ENCODE measurements at places on chromosomes 12 and 14. TPM values are rescaled to one million over a fixed set of nuclear protein-coding genes. Genes with fewer than 3 reads are reported as not detected.

DNA sequence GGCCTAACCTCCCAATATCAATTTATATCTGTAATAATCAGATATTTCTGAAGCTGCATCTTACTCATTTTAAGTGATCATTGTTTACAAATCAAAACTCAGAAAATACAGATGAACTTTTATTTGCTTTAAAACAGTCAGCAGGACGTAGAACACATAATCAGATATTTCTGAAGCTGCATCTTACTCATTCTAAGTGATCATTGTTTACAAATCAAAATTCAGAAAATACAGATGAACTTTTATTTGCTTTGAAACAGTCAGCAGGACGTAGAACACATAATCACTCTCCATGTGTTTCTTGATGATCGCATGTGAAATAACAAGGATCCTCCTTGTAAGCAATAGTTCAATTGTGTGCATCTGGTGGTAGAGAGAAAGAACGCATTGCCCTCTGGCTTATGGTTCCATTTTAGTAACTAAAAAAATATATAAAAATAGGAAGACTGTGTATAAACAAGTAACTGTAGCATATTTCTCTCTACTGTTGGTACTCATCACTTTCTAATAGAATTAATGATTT is 15.0 kb upstream of the TMTC2 start:
- no peak for DNase-seq
- no peak overlapping the region for H3K4me3 ChIP-seq
- no peaks in the 10 kb centered on the region for H3K4me1 ChIP-seq
- H3K36me3 ChIP-seq, result no peaks in the 10 kb centered on the region
- no peak overlapping the region for H3K27ac ChIP-seq

- H3K4me3 ChIP-seq, result no peak overlapping the region
- H3K27ac ChIP-seq, result no peak overlapping the region
- no peaks in the 10 kb centered on the region for H3K4me1 ChIP-seq
- no peak for DNase-seq
- H3K27me3 ChIP-seq, result peaks cover 29% of the 10 kb centered on the region
Measured at GRCh38 chr14:101155575-101155974, 252.1 kb upstream of the RTL1 start.

GRCh38 chr12:104935886-104936285 is 22.2 kb downstream of the SLC41A2 start:
- H3K36me3 ChIP-seq, result no peaks in the 10 kb centered on the region
- peaks cover 10% of the 10 kb centered on the region for H3K27me3 ChIP-seq
- peaks cover 7% of the 10 kb centered on the region for H3K4me1 ChIP-seq
- H3K4me3 ChIP-seq, result no peak overlapping the region
- H3K27ac ChIP-seq, result no peak overlapping the region

DNA sequence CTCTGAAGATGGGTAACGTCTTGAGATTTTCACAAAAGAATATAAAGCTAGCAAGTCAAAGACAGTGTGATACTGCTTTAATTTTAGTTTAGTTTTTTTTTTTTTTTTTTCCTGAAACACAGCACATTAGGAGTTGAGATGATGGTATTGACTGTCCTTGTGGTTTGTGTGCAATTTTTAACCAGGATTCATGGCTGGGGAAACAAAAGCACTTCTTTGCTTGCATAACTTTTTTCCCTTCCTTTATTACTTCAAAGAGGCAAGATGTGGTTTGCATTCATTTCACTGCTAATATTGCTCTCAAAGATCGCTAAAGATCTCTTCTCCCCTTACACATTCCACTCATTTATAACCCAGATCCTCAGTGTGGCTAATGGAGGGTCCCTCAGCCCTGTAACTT is 157.1 kb upstream of the PZP start:
- H3K27ac ChIP-seq, result peak overlapping the region; percentile 44
- H3K4me3 ChIP-seq, result peak overlapping the region; percentile 85
- H3K27me3 ChIP-seq, result peaks cover 48% of the 10 kb centered on the region

- H3K4me3 ChIP-seq, result no peak overlapping the region
- no peaks in the 10 kb centered on the region for H3K27me3 ChIP-seq
- H3K36me3 ChIP-seq, result no peaks in the 10 kb centered on the region
- DNase-seq, result no peak
- no peaks in the 10 kb centered on the region for H3K4me1 ChIP-seq
Measured at GRCh38 chr14:88864198-88864597, 39.7 kb downstream of the TTC8 start.

DNA sequence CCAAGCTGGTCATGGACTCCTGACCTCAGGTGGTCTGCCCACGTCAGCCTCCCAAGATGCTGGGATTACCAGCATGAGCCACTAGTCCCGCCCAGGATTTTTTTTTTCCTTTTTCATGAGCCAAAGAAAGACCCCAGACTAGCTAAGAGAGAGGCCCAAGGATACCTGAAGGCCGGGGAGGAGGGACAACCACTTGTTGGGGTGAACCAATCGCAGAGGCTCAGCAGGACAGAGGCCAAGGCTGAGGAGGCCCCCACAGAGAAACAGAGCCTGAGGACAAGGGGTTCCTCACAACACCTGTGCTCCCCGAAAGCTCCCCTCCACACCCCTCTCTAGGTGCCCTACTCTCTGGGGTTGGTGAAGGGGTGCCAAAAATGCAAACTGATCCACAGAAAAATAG is 1.0 kb upstream of the SERPINA3 start:
- H3K27me3 ChIP-seq, result no peaks in the 10 kb centered on the region
- H3K4me3 ChIP-seq, result no peak overlapping the region
- no peak for DNase-seq

DNA sequence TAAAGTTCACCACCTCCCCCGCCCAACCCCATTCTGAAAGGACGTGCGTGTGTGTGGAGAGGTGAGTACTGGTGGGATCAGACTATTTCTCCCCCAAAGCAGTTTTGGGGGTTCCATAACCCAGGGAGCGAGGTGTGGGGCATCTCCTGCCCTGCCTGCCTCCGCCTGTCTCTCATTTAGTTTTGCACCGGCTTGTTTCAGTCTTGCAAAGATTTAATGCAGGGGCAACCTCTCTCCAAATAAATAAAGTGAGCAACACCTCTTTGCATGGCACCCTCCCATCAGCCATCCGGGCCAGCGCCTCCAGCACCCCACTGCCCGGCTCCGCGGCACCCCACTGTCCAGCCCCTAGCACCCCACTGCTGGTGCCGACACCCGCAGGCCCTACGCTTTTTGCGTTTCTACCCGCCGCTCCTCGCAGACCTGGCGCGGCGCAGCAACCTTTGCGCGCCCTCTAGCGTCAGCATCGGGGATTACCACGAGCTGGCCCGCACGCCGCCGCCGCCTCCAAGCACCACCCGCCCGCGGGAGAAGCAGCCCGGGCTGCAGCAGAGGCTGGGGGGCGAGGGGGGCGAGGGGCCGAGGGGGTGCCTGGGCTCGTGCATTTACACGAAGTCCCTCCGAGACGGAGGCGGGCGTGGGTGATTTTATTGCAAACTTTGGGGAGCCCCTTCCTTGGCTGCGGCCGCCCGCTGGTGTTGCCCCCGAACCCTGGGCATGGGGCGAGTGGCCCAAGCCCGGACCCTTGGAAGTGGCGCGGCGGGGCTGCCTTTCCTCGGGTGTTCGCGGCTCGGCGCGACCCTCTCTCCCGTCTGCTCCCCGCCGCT is 55.8 kb upstream of the VRK1 start:
- no peak overlapping the region for H3K27ac ChIP-seq
- peak overlapping the region; percentile 88 for H3K4me3 ChIP-seq
- DNase-seq, result peak; percentile 84
- H3K27me3 ChIP-seq, result peaks cover 87% of the 10 kb centered on the region
- H3K4me1 ChIP-seq, result peaks cover 17% of the 10 kb centered on the region

DNA sequence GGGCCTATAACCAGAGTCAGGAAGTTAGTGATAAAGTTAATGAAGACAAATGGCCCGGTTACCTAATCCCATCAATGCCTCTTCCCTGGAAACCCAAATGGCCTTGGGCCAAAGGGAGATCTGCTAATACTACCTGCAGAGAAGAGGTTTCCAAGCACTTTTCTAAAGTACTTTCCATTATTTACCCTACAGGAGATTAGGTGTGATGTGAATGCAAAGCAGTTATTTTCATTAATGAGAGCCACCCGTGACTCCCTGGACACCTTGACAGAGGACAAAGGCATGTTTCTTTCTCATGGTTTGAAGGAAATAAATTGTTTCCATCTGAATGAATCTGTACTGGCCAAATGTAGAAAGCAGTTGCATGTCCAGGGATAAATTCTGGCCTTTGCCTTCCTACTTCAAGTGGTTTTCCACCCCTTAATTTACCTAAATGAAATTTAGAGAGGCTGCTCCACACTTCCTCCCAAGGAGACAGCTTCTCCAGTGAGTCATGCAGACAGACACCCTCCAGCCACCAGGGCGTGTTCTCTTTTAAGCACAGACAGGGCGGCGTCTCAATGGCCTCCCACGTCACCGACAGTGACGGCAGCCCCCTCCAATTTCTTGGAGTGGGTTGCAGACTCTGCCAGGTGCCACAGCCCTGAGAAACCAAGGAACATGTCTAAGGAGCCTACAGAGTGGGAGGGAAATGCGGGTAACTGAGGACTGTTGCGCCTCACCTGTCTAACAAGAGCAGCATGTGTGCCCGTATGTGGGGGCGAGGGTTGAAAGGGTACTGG is 43.9 kb upstream of the GNPNAT1 start:
- H3K36me3 ChIP-seq, result no peaks in the 10 kb centered on the region
- H3K27ac ChIP-seq, result no peak overlapping the region
- no peaks in the 10 kb centered on the region for H3K4me1 ChIP-seq
- H3K4me3 ChIP-seq, result no peak overlapping the region
- no peak for DNase-seq

DNA sequence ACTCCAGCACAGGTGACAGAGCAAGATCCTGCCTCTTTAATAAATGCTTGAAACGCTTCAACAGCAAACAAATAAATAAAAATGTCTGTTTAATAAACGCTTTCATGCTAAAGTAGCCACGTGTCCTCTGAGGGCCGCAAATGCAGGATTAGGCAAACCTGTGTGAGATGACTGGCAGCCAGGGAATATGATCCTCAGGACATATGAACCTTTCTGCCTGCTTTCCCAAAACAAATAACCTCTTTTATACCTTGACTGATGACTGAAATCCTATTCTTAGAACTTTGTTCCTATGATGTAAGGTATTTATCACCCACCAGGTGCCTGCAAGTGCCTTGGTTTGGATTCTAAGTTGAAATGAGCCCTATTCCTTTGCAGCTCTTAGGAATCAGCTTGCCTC is 14.5 kb upstream of the FLVCR2 start:
- no peaks in the 10 kb centered on the region for H3K27me3 ChIP-seq
- H3K27ac ChIP-seq, result no peak overlapping the region
- DNase-seq, result no peak
- peaks cover 99% of the 10 kb centered on the region for H3K4me1 ChIP-seq
- H3K4me3 ChIP-seq, result no peak overlapping the region
- H3K36me3 ChIP-seq, result peaks cover 20% of the 10 kb centered on the region

GRCh38 chr12:49671031-49671765 is 36.0 kb downstream of the FMNL3 start:
- no peaks in the 10 kb centered on the region for H3K27me3 ChIP-seq
- H3K4me3 ChIP-seq, result peak overlapping the region; percentile 67
- peaks cover 100% of the 10 kb centered on the region for H3K4me1 ChIP-seq
- peak; percentile 65 for DNase-seq

DNA sequence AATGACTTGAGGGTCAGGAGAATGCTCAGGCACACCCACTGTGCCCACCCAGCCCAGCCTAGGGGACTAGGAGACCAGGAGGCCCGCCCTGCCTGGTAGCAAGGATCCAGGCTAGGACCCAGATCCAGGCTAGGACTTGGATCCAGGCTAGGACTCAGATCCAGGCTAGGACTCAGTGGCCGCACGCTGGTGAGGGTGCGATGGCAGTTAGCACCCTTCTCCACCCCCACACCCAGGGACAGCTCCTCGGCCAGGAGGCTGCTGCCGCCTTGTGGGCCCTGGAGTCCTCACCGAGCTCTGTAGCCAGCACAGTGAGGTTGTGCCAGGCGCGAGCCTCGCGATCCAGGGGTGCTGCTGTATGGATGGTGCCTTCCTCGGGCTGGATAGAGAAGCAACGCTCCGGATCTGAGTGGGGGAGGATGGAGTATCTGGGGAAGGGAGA is 5.1 kb downstream of the CDH24 start:
- H3K4me3 ChIP-seq, result no peak overlapping the region
- peaks cover 1% of the 10 kb centered on the region for H3K36me3 ChIP-seq
- H3K27me3 ChIP-seq, result peaks cover 12% of the 10 kb centered on the region
- H3K4me1 ChIP-seq, result peaks cover 15% of the 10 kb centered on the region

DNA sequence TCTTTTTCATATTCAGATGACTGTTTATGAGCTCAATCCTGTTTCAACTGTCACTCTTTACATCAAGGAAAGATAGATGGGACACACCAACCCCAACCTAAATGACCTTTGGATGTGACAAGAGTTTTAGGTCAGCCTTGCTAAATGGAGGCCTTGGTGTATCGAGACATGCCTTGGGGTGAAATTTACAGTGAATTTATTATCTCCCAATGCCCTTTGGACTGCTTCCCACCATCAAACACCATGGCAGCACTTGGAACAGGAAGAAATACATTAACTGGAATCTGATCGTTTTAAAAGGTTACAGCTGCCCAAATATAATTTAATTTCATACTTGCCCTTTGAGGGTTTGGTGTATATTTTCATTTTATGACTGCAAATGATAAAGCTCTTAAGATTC is 327.6 kb downstream of the SOX5 start:
- no peak overlapping the region for H3K4me3 ChIP-seq
- no peaks in the 10 kb centered on the region for H3K4me1 ChIP-seq
- no peaks in the 10 kb centered on the region for H3K36me3 ChIP-seq
- no peak for DNase-seq
- no peaks in the 10 kb centered on the region for H3K27me3 ChIP-seq

DNA sequence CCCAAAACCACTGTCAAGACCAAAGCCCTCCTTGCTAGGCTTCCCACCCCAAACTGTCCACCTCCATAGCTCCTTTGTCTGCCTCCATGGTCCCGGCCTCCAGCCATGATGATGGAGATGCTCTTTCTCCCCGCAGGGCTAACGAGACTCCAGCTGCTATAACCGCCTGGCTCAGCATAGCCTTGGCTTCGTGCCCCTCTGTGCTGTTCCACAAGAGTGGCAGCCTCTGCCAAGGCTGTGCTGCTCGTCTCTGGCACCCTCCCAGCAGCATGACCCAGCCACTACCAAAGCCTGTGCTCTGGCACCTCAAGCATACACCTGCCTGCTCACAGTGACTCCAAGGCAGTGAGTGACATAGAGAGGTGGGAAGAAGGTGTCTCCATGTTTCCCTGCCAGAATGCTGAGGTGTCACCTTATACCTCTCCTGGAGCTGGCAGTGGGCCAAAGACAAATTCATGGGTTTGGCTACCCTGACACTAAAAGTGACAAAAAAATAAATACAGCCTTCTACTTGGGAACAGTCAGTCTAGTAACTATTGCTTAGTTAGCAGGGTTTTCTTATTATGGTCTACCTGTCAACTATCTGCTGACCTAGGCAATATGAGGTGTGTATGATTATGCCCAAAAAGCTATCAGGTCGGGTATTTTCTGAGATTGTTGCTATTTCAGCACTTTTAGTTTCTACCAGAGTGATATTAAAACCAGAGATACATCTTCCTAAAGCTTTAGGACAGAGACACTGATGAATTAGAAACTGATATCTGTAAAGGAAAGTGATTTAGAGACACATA is 16.1 kb upstream of the KRT73 start:
- H3K36me3 ChIP-seq, result no peaks in the 10 kb centered on the region
- H3K4me1 ChIP-seq, result peaks cover 41% of the 10 kb centered on the region
- DNase-seq, result no peak
- H3K27ac ChIP-seq, result no peak overlapping the region

GRCh38 chr14:58119381-58119780 is 32.6 kb downstream of the ARMH4 start:
- no peaks in the 10 kb centered on the region for H3K4me1 ChIP-seq
- H3K27me3 ChIP-seq, result peaks cover 5% of the 10 kb centered on the region
- H3K36me3 ChIP-seq, result no peaks in the 10 kb centered on the region
- H3K4me3 ChIP-seq, result no peak overlapping the region

Gene ZDHHC22
- total RNA-seq, result not detected

Gene DNAAF2
- total RNA-seq, result 6.0 TPM

Gene SOCS4
- total RNA-seq, result 25.9 TPM

Gene GDF3
- total RNA-seq, result not detected

Gene B4GALNT3
- total RNA-seq, result 3.7 TPM

Gene POTEM
- not detected for total RNA-seq

Gene NANOG
- total RNA-seq, result not detected

Gene CCDC175
- not detected for total RNA-seq

Gene DNAJC22
- 0.05 TPM for total RNA-seq
